NCI-H226 (cell line): ENCODE measurements at places on chromosomes 2 and 18.

DNA sequence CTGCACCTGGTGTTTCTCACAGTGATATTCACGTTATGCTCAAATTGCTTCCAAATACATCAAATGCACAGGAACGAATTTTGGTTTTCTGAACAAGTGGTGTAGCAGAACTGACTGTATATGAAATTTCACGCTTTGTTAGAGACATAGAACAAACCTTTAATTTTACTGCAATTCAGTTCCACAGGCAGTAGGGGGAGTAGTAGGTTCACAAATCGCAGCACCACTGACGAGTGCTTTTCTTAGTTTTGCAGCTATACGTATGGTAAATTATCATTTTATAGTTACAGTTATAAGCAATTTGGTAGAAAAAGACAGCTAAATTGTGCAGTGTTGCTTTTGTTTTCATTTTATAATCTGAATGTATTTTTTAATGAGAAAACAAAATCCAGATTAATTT is 113.3 kb downstream of the KIAA1328 start:
- no peak for DNase-seq

DNA sequence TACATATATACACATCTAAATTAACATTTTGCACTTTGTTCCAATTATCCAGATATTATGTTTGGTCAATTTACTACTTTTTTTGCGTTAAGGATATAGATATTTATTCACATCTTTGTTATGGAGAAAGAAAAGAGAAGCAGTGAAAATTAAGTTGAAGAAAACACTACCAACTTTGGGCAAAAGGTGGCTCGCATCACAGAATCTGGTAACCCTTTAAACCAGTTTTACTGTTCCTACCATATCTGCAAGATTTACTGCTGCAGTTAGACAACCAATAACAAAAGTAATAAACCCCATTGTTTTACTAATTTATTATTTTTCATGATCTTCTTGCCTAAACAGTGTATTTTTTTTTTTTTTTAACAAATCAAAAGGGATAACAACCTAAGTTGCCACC is 53.6 kb downstream of the SMAD2 start:
- no peak for DNase-seq

- no peak for DNase-seq
Measured at GRCh38 chr2:120445449-120446143, 99.7 kb downstream of the INHBB start.

DNA sequence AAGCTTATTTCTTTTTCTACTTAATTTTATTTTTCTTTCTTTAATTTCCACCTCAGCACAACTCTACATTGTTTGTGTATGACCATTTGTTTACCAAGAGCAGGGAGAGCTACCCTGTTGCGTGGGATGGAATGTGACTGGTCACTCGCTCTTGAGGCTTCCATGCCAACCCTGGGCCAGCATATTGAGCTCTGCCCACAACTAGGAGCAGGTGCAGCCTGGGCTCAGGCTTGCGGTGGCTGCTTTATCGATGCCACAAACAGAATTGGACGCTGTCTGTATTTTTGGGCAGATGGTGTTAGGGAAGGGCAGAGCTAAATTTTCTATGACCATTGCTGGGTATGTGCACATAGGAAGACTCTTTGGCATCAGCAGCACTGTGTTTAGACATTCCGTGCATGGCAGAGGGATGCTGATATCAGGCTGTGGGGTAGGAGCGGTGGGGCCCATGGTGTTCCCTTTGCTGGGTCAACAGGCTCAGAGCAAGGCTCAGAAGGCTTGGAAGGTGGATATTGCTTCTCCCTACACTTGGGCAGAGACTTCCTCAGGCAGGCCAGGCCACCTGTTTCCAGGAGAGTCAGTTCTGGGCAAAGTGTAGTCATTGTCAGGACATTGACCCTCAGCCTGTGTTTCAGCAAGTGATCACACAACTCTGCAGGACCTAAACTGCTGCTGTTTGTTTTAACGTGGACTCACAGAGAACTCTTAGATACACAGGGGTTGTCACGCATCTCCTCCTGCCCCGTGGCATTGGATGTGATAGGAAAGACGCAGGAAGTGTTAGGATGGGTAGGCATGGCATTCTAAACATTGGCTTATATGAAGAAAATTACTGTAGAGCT is 40.2 kb downstream of the TMEM182 start:
- DNase-seq, result no peak

DNA sequence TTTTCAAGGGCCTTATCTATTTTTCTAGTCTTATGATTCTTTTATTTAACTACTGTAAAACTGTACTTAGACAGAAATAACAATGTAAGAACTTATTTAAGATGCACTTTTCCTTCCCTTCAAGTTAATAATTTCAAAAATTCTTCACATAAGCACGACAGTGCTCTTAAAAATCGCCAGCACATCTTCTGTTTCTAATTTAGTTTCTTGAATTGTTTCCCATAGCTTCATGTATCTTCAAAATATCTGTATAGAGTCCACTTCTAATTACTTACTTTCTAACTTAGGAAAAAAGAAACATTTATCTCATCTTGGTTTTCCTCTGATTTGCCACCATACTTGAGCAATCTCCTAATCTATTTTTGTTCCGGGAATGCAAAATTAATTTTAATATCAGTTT is 196.1 kb downstream of the BABAM2 start:
- DNase-seq, result no peak

DNA sequence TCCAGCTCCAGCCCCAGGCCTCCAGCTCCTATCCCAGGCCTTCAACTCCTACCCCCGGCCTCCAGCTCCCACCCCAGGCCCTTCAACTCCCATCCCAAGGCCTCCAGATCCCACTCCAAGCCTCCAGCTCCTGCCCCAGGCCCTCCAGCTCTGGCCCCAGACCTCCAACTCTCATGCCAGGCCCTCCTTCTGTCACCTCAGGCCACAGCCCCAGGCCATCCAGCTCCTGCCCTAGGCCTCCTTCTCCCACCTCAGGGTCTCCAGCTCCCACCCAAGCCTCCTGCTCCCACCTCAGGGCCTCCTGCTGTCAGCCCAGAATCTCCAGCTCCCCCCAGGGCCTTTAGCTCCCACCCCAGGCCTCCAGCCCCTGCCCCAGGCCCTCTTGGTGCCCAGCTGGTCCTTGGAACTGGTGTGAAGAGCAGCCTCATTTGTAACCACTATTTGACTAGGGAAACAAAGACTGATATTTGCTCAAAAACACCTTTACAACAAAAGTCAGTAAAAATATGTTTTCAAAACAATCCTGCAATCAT is 67.8 kb upstream of the SALL3 start:
- DNase-seq, result no peak

DNA sequence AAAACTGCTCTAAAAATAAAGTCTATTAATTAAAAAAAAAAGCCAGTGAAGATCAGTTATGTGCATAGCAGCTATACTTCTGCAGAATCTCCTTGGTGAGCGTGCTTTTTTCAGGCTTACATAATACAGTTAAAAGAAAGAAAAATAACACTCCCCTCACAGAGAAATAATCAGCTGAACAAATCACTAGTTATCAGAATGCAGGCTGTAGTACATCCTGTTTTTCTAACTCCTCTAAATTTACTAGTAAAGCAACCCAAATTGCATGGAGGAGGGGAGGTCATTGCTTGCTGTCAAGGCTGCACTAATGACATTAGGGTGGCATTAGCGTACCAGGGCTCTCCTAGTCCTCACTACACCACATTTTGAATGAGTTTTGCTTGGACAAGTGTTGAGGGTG is 192.2 kb downstream of the PLCL1 start:
- DNase-seq, result no peak

DNA sequence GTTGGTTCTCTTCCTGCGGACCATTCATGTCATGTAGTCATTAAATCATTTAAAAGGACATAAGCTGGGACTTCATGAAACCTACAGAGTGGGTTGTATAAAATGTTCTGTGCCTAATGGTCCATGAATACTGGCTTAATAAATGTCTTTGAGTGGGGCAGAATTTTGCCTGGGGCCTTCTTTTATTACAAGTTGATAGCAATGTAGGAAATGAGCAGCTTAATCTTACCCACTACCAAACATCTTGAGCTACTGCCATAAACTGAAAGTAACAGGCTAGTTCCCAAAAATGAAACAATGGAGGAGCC is 130.9 kb downstream of the TMEM17 start:
- no peak for DNase-seq

GRCh38 chr2:201890453-201890852 is 84.1 kb downstream of the CDK15 start:
- no peak for DNase-seq

DNA sequence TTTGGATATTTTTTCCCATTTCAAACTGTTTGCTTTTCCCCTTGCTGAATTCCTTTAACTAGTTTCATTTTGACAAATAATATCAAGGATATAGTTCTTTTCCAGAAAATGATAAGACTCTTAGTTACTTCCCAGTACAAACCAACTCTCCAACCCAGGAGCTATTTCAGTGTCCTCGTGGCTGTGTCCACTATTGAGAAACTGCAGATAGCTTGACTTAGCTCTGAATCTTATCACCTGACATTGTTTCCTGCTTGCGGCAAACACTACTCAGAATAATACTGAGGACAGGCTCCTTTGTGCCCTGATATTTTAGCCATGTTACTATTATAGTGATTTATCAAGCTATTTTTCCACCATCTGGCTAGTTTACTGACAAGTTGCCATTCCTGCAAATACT is 74.6 kb downstream of the KLF7 start:
- DNase-seq, result no peak

DNA sequence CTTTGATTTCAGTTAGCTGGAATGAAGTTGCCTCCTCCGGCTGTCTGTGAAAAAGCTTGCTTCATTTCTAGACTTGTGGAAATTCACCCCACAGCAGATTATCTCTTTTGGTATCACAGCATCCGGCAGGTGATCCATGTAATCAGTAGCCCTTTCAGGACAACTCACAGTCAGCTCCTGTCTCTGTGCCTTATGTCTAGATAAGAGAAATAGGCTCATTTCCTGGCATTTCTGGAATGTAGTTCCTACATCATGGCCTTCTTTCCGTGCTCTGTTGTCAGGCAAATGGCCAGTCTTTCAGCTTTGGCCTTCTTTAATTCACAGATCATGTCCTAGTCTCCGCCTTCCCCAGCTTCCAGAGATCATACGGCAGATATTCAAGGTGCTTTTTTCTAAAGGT is 455.4 kb downstream of the NUP35 start:
- DNase-seq, result peak; percentile 95

DNA sequence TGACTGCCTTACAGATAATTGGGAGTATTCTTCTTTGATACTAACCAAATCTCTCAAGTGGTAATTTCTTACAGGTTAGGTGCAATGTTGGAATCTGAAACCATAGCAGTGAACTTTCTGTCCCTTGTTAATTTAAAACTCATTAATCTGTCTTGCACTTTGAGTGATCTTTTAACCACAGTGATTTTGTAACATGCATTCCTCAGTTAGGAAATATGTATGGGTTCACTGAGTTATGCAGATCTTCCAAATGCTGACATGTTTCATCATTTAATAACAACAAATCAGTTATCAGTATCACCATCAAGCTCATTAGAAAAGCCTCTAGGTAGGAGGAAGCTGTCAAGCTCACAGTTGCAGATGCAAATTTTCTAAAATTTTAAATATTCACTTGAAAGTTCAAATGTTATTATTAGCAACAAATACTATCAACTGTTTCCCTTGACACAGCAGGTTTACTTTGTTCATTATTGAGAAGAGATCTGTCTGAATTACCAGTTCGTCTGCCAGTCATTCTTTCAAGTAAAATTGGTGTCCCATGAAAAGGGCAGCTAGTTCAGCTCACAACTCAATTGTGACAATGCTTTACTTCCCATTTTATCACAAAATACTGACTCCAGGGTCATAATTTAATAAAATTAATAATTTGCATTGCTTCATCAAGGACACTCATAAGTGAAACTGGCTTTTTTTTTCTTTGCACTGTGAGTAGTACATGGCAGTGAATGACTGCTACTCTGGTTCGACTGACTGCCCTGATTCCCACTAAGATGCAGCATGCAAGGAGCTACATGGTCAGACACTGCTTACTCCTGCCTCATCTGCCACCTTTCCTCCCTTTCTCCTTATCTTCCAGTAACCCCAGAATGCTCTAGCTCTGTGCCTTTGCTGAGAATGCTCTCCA is 31.6 kb downstream of the SUCLG1 start:
- peak; percentile 45 for DNase-seq

GRCh38 chr2:59425247-59425646 is 1128.2 kb downstream of the BCL11A start:
- no peak for DNase-seq

DNA sequence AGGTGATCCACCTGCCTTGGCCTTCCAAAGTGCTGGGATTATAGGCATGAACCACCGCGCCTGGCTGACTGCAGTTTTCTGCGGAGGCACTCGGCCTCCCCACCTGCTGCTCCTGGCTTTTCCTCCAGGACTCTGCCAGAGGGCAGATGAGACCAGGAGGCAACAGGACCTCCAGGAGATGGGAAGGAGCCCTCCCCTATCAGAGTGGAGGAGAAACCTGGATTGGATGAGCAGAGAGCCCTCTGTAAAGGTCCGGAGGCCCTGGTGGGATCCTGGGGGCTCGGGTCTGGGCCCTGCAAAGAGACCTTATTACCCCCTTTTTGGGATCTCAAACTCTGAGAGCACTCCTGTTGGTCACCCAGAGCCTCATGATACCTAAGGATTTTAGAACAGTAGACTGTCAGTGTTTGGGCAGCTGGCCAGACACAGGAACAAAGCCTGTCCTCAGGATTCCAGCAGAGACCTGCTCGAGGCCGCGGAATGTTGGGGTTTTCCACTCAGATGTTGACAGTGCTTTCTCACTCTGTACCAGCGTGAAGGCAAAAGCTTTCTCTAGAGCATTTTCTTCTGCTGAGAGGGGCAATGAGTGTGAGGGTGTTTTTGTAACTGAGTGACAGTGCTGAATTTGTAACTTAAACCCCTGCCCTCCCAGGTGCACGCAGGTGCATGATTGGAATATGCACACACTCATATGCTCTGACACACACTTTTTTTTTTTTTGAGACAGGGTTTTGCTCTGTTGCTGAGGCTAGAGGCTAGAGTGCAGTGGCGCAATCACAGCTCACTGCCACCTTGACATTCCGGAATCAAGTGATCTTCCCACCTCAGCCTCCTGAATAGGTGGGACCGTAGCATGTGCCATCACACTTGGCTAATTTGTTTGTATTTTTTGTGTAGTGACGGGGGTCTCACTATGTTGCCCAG is 48.4 kb downstream of the NPPC start:
- peak; percentile 42 for DNase-seq

DNA sequence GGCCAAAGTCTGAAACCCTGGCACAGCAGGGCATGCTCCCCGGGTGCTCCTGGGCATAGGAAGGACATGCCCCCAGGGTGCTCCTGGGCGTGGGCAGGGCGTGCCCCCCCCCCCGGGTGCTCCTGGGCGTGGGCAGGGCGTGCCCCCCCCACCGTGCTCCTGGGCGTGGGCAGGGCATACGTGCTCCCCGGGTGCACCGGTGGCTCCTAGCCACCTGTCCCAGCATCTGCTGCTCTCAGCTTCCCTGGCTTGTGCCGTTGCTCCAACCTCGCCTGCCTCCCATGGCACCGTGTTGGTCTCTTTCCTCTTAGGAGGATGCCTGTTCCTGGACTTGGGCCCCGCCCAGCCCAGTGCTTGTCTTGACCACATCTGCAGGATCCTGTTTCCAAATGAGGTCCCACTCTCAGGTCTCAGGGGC is 95.6 kb upstream of the CTDP1 start:
- DNase-seq, result no peak

DNA sequence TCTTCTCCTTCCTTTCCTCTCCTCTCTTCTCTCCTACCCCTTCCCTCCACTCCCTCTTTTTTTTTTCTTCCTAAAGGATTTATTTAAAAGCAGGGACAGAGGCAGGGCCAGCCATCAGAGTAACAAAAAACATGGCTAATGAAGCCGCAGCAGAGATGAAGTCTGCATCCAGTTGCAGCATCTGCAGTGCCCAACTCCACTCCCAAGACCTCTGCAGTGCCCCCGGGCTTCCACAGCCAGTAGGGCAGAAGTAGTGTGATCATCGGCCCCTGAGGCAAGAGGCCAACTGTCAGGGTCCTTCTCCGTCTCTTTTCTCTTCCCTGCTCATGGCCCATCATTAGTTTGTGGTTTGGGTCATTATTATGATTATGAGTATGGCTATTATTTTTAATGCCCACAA is 4.2 kb upstream of the EGR4 start:
- no peak for DNase-seq
